PC-9 (cell line): ENCODE measurements at places on chromosomes 13 and 19. TPM values are rescaled to one million over a fixed set of nuclear protein-coding genes. Genes with fewer than 3 reads are reported as not detected.
A peak's percentile ranks its signal among the peaks of the same experiment; 100 is the strongest.

TMC4 gene
- total RNA-seq, result 175 and 194 TPM in 2 replicates

TYROBP gene
- not detected in 2 replicates for total RNA-seq

B3GNT8 gene
- 0.20 TPM in 1 of 2 replicates, not detected in the other for total RNA-seq

DNA sequence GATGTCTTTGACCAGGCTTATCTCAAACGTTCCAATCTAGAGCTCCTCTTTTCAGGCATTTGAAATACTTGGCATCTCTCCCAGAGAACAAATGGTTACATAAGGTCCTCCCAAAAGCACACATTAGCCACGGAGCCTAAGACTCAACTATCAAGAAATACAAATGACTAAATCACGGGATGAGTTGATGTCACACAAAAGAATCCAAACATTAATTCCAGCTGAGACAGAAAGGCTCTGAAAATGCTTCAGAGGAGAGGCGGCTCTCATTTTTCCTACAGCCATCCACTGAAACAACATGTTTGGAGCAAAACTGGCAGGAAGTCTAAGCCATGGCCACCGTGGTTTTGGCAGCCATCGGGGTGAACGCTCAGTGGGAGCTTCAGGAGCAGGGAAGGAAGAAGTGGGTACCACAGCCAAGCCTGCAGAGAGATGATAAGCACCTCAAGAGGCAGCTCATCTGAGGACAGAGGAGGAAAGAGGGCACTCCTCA is 122.5 kb downstream of the STK24 start:
- no peaks in the 10 kb centered on the region for H3K4me1 ChIP-seq
- H3K27ac ChIP-seq, result no peak overlapping the region
- DNase-seq, result no peak
- H3K4me3 ChIP-seq, result no peak overlapping the region
- peaks cover 44% of the 10 kb centered on the region for H3K36me3 ChIP-seq
- H3K27me3 ChIP-seq, result no peaks in the 10 kb centered on the region

GRCh38 chr13:42275506-42275905 is 3.6 kb downstream of the AKAP11 start:
- H3K36me3 ChIP-seq, result no peaks in the 10 kb centered on the region
- no peak for DNase-seq
- no peaks in the 10 kb centered on the region for H3K27me3 ChIP-seq
- 0 out of 2 replicates have a peak, but pooled peaks cover 11% of the 10 kb centered on the region for H3K4me1 ChIP-seq
- no peak overlapping the region for H3K4me3 ChIP-seq

DNA sequence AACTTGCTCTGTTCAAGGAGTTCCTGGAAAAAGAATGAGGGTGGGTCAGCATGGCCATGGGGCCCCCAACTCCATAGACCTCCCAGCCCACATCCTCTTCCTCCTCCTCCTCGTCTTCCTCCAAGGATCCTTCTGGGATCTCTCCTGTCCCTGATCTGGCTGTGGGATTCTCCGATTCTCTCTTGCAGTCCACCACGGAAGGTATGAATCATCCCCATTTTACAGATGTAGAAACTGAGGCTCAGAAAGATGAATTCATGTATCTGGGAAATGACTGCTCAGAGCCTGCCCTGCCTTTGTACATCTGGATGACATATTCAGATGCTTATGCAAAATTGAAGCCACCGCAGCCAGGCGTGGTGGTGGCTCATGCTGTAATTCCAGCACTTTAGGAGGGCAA is 2.2 kb upstream of the KANK2 start:
- H3K4me3 ChIP-seq, result no peak overlapping the region
- peaks cover 20% of the 10 kb centered on the region for H3K4me1 ChIP-seq
- DNase-seq, result no peak

DNA sequence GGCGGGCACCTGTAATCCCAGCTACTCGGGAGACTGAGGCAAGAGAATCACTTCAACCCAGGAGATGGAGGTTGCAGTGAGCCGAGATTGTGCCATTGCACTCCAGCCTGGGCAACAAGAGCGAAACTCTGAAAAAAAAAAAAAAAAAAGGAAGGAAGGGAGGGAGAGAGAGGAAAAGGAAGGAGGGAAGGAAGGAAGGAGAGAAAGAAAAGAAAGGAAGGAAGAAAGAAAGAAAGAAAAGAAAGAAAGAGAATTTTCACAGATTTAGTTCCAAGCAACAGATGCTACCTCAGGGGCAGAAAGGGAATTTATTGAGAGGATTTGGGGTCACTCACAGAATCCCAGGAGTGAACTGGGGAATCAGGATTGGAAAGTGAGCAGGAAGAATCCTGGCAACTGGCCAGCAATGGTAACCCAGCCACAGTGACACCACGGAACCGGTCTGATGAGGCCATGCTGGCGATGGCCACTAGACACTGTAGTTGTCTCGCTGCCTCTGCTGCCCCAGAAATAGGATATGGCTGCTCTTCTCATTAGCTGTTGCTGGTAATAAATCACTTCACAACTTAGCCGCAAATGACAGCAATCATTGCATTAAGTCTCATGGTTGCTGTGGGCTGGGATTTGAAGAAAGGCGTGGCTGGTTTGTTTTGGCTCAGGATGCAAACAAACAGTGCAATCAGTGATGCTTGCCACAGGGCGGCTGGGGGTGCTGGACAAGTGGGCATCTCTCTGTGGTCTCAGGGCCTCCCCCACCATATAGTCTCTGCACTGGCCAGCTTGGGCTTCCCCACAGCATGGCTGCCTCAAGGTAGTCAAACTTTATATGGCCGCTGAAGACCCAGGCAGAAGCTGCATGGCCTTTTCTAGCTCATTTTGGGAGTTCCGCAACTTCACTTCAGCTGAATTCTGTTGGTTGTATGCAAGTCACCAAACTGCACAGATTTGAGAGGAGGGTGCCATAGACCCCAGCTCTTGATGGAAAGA is 5.2 kb upstream of the BCAM start:
- H3K27ac ChIP-seq, result no peak overlapping the region
- H3K4me3 ChIP-seq, result no peak overlapping the region
- peak; percentile 81 for DNase-seq
- H3K4me1 ChIP-seq, result peaks cover 48% of the 10 kb centered on the region

GRCh38 chr19:383922-384798 is 24.8 kb downstream of the C2CD4C start:
- no peak for DNase-seq
- no peak overlapping the region for H3K4me3 ChIP-seq
- no peak overlapping the region for H3K27ac ChIP-seq
- peaks cover 6% of the 10 kb centered on the region; the same call in 1 of the 2 replicates for H3K4me1 ChIP-seq

DNA sequence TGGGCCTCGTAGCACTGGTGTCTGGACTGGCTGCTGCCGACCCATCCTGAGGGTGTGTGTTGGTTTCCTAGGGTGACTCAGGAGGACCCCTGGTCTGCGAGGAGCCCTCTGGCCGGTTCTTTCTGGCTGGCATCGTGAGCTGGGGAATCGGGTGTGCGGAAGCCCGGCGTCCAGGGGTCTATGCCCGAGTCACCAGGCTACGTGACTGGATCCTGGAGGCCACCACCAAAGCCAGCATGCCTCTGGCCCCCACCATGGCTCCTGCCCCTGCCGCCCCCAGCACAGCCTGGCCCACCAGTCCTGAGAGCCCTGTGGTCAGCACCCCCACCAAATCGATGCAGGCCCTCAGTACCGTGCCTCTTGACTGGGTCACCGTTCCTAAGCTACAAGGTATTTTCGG is 13.8 kb downstream of the TIMM13 start:
- H3K27me3 ChIP-seq, result no peaks in the 10 kb centered on the region
- no peaks in the 10 kb centered on the region for H3K4me1 ChIP-seq
- H3K36me3 ChIP-seq, result no peaks in the 10 kb centered on the region
- H3K27ac ChIP-seq, result no peak overlapping the region
- DNase-seq, result no peak

DNA sequence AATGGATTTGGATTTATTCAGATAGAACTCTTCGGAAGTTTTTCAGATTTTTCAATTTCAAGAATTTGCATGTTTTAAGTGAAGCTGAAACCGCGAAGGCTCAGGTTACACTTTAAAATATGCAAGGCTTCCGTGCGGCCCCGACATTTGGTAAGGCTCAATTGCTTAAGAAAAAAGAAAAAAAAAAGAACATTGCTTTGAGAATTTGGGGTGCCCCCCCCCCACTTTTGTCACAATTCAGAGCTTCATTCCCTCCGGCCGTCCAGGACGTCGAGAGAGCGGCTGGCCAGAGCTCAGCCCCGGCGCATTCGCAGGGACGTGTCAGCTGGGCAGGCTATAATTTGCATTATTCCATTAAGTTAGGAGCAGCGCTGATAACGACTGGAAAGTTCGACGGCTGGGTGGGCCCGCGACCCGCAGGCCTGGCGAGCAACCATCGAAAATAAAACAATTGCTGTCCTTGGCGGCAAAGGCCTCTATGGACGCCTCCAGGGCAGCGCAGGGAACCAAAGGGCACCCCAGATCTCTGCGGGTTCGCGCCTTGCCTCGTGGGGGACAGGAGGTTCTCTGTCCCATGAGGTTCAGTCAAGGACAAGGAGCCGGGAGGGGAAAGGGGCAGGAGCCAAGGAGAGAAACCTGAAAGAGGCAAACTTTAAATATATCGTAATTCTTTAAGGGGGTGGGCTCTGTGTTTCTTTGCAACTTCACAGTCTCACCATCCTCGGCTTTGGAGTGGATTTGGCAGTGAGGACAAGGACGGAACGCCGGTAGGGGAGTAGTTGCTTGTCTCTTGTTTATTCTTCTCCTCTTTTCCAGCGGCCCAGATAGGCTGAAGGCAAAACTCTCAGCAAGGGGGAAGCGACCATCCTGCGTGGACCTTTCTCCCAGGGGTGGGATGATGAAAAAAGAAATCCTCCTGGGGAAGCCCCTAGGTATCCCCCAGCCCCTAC is 7.0 kb downstream of the SOX21 start:
- H3K4me3 ChIP-seq, result no peak overlapping the region
- H3K27ac ChIP-seq, result no peak overlapping the region
- H3K27me3 ChIP-seq, result peaks cover 84% of the 10 kb centered on the region
- DNase-seq, result no peak
- H3K4me1 ChIP-seq, result no peaks in the 10 kb centered on the region
- H3K36me3 ChIP-seq, result no peaks in the 10 kb centered on the region
